ENCODE measurements at places on chromosomes 4 and X.

GRCh38 chr4:119266153-119266552 lies 53.6 kb downstream of the USP53 start:
- no peak for DNase-seq

GRCh38 chr4:169658975-169659715 lies 38.8 kb downstream of the CLCN3 start:
- DNase-seq, result no peak

DNA sequence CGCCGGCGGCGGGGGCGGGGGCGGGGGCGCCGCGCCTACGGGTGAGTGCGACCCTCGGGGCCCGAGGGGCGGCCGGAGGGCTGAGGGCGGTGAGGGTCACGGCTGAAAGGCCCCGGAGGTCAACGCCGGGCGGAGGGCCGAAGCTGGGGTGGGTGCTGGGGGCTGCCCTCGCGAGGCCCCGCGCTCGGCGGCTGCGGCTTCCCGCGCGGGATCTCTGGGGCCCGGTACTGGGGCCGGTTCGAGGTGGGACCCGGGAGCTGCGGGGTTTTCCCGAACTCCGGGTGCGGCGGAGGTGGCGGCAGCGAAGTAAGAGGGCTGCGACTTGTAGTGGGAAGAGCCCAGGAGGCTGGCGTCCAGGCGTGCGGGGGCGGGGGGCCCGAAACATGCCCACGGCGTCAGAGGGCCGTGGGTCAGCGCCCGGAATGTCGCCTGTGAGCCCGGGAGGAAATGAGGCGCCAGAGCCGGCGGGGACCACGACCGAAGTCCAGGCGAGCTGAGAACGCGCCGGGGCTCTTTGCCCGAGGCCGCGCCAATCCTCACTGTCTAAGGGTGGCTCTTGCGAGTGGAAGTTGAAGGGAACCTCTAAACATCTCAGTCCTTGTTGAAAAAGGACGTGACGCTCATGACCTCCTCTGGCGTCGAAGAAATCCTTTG lies 407 bp downstream of the IL13RA1 start:
- DNase-seq, result peak; percentile 75

- DNase-seq, result no peak
Observed at GRCh38 chr4:158624889-158625478, 46.7 kb downstream of the C4orf46 start.

GRCh38 chrX:115948018-115948923 lies 222.3 kb upstream of the AGTR2 start:
- DNase-seq, result no peak

GRCh38 chr4:139246166-139246565 lies 33.9 kb downstream of the MGARP start:
- DNase-seq, result no peak

DNA sequence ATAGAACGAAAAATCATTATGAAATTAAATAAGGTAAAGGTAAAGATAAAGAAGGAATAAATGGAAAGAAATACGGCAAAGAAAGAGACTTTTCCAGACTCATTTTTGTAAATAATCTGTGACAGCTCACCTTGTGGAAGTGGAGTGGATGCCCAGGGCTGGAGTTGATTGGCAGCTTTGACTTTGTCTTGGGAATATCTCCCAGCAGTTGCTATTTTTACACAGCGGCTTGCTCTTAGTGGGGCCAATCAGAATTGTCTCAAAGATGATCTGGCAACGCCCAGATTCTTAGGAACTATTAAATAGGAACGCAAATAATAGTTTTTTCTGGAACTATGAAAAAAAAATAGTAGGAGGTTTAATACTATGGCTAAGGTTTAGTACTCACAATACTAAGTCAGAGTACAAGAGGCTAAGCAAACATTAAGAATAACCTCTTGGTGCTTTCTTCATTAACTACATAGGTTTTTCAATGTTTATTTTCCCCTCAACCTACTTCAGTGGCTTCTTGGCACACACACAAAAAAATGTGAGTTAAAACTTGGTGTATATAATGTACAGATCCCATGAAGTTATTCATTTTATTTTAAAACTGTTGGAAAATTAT lies 132.7 kb downstream of the TRAM1L1 start:
- DNase-seq, result no peak
